ENCODE measurements at places on chromosomes 11 and 22.

GRCh38 chr22:49190816-49191505 lies 636.7 kb downstream of the BRD1 start:
- no peak for DNase-seq

GRCh38 chr11:63470311-63470710 lies 20.7 kb downstream of the PLAAT5 start:
- DNase-seq: no peak

DNA sequence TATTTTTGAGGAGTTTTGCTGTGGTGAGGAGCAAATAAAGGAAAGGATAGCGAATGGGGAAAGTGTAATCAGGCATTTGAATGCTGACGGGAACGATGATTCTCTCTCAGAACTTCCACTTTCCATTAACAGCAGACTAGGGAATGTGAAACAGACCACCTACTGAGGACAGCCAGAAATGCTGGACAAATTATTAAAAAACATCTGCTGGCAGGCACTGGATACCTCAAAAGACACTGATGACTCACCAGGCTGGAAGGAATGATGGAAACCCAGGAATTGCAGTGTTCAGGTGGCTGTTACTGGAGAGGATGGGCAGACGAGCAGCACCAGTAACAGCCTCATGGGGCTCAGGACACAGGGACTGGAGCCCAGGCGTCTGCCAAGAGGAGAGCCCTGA lies 33.4 kb downstream of the PLA2G6 start:
- DNase-seq: no peak

- no peak for DNase-seq
Measured at GRCh38 chr11:44578279-44578678, 12.8 kb downstream of the CD82 start.

- no peak for DNase-seq
Measured at GRCh38 chr11:117127171-117127901, 16.8 kb upstream of the PAFAH1B2 start.

DNA sequence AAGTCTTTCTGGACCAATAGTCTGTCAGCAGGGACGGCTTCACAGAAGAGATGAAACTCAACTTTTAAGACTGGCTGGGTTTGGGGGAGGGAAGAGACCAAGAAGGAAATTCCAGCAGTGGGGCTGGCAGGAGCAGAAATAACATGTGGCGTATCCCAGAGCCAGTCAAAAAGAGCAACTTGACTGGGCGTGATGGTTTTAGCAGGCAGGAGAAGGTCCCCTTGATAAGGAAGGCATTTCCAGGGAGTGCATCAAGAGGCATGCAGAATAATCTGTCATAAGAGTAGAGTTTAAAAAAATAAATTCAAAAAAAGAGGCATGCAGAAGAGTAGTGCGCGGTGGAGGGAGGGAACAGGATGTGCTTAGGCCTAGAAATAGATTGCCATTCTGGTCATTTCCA lies 52.5 kb downstream of the C22orf31 start:
- DNase-seq: no peak

DNA sequence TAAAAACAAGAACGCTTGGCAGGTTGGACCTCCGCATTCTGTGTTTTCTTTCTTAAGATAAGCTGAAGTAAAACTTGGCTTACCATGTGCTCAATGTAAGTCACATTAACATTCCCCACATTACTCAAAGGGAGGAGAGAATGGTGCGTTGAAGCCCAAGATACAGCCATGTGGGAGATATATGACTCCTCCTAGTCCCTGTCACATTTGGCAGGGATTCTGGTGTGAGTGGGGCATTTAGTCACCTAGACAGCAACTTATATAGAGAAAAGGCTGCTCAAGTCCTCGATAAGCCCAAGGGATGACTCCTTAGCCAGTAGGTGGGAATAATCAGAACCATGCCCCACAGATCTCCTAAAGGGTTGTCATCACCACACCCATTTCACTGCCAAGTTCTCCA lies 4.6 kb downstream of the PRSS23 start:
- no peak for DNase-seq

GRCh38 chr11:12554122-12554521 lies 120.1 kb upstream of the TEAD1 start:
- DNase-seq: no peak

- DNase-seq: no peak
Measured at GRCh38 chr11:115660030-115660805, 156.0 kb upstream of the CADM1 start.

GRCh38 chr11:67665541-67666302 lies 8.7 kb downstream of the ALDH3B2 start:
- no peak for DNase-seq

DNA sequence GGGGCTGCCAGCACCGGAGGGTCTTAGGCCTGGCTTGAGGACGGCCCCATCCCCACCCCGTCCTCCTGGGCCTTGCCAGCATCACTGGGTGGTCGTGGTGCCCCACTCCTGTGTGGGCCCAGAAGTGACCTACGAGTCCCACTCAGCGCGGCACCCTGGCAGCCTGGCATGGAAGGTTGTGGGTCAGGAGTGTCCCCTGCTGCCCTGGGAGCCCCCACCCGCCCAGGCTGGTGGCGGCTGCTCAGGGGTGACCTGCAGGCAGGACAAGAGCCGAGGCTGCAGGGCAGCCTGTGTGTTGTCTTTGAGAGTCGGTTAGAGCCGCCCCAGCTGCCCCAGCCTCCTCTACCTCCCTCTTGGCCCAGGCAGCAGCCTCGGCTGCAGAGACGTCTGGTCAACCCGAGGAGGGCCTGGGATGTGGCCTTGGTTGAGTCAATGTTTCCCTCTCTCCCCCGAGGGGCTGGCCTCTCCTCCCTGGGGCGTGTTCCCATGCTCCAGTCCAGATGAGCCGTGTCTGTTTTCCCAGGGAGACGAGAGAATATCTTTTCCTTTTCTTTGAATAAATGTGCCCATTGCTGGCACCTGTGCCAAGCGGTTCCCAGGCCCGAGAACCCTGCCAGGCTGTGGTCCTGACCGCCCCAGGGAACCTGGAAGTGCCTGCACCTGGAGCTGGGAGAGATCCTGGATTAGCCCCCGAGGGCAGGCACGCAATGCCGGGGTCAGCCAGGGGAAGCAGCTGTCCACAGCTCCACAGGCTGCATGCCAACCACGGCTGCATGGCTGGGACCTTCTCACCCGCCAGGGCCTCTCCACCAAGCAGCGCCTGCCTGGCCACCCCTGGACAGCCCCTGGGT lies 35.7 kb upstream of the MUC5AC start:
- DNase-seq: no peak

DNA sequence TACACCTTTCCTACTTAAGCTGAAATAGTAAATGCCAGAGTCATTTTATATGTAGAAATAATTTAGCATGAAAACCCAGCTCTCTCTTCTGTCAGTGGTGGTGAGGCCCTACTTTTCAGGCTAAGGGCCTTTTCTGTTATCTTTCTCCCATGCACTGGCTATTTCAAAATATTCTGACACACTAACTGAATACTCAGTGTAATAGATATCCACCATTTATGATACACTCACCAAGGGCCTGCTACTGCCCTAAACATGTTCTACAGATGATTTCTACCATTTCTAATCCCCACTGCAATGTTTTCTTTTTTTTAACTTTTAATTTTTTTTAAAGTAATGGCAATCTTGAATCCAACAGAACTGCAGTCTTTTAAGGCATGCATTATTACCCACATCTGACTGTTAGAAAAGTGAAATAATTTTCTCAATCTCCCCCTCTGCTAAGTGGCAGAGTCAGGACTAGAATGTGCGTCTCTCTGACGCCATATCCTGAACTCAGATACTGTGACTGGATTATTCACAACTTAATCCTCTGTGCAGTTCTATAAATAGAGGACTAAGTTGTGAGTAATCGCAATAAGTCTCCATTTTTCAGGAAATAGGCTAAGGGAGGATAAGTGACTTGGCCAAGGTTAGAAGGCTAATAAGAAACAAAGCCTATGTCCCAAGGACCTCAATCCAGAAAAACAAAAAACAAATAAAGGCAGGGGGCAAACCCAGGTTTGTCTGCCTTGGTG lies 44.0 kb downstream of the GRAMD1B start:
- no peak for DNase-seq

- no peak for DNase-seq
Measured at GRCh38 chr11:73258104-73259035, 13.8 kb upstream of the P2RY6 start.

Measured in activated naive CD4-positive, alpha-beta T cell (primary cell).